A549 treated with Hydrocortisone at 1 μM for 4 hours (cell line): ENCODE measurements at places on chromosomes 16 and 17. TPM values are rescaled to one million over a fixed set of nuclear protein-coding genes. Genes with fewer than 3 reads are reported as not detected.

ZSCAN10 gene
- not detected in 5 replicates for total RNA-seq

RAB37 gene
- total RNA-seq: 0.84 to 1.7 TPM (median 1.2 TPM) in 5 replicates

CCL5 gene
- total RNA-seq: 0.76 to 1.5 TPM (median 1.3 TPM) in 5 replicates

SLC47A2 gene
- total RNA-seq: 0.05 to 0.12 TPM (median 0.09 TPM) in 5 replicates

ALDH3A1 gene
- total RNA-seq: 766 to 1,130 TPM (median 782 TPM) in 5 replicates

MT1F gene
- total RNA-seq: 17.7 to 28.2 TPM (median 18.4 TPM) in 5 replicates

VMO1 gene
- 0.41 to 1.1 TPM (median 0.74 TPM) in 5 replicates for total RNA-seq

SLC6A4 gene
- total RNA-seq: 0.05 to 0.14 TPM (median 0.07 TPM) in 4 of 5 replicates, not detected in the other

DNAH9 gene
- 0.05 to 0.07 TPM in 2 of 5 replicates, not detected in the others for total RNA-seq

EVPLL gene
- not detected in 5 replicates for total RNA-seq

CFAP52 gene
- not detected in 5 replicates for total RNA-seq

SPHK1 gene
- 32.8 to 45.8 TPM (median 40.0 TPM) in 5 replicates for total RNA-seq

ATP2A1 gene
- 1.9 to 3.6 TPM (median 2.1 TPM) in 5 replicates for total RNA-seq

KIAA0513 gene
- total RNA-seq: 2.1 to 3.0 TPM (median 2.2 TPM) in 5 replicates

CIBAR2 gene
- 0.08 to 0.14 TPM in 2 of 5 replicates, not detected in the others for total RNA-seq

CFDP1 gene
- 65.1 to 75.3 TPM (median 67.1 TPM) in 5 replicates for total RNA-seq

CTF1 gene
- 0.16 to 0.32 TPM (median 0.18 TPM) in 5 replicates for total RNA-seq

BICDL2 gene
- total RNA-seq: not detected in 5 replicates

FOXC2 gene
- 4.3 to 5.1 TPM (median 4.9 TPM) in 5 replicates for total RNA-seq

ITGB4 gene
- total RNA-seq: 88.7 to 126 TPM (median 108 TPM) in 5 replicates

MT1A gene
- 22.0 to 34.8 TPM (median 26.9 TPM) in 5 replicates for total RNA-seq

GAS2L2 gene
- 0.05 to 0.16 TPM (median 0.07 TPM) in 5 replicates for total RNA-seq

TMEM106A gene
- 0.76 to 1.5 TPM (median 1.1 TPM) in 5 replicates for total RNA-seq

CXCL16 gene
- total RNA-seq: 13.6 to 19.1 TPM (median 15.5 TPM) in 5 replicates

PRKCB gene
- 0.13 to 0.34 TPM (median 0.15 TPM) in 5 replicates for total RNA-seq

TBC1D26 gene
- total RNA-seq: 0.07 TPM in 1 of 5 replicates, not detected in the others

ACSM2A gene
- not detected in 5 replicates for total RNA-seq

CHRNE gene
- total RNA-seq: 0.05 to 0.12 TPM (median 0.07 TPM) in 4 of 5 replicates, not detected in the other

IRX5 gene
- 1.4 to 2.0 TPM (median 1.9 TPM) in 5 replicates for total RNA-seq

ITGA2B gene
- total RNA-seq: 1.2 to 1.9 TPM (median 1.6 TPM) in 5 replicates

OR1F1 gene
- total RNA-seq: 0.15 to 0.44 TPM (median 0.31 TPM) in 5 replicates

ABCC11 gene
- 0.06 to 0.17 TPM (median 0.10 TPM) in 5 replicates for total RNA-seq

ERCC4 gene
- total RNA-seq: 5.2 to 8.5 TPM (median 7.6 TPM) in 5 replicates

XYLT1 gene
- 0.59 to 1.1 TPM (median 0.77 TPM) in 5 replicates for total RNA-seq

FOXL1 gene
- total RNA-seq: 1.1 to 2.6 TPM (median 1.6 TPM) in 5 replicates

CMTM1 gene
- total RNA-seq: 0.71 to 1.5 TPM (median 0.96 TPM) in 5 replicates

SEC14L5 gene
- 0.01 to 0.03 TPM (median 0.02 TPM) in 4 of 5 replicates, not detected in the other for total RNA-seq

MYH13 gene
- total RNA-seq: 0.01 to 0.02 TPM in 2 of 5 replicates, not detected in the others
